NCI-H69 (cell line): ENCODE measurements at places on chromosomes 7 and 10.

GRCh38 chr7:26863518-26864308 lies 677 bp downstream of the SKAP2 start:
- no peak for DNase-seq

- DNase-seq: peak; percentile 61
Measured at GRCh38 chr7:91784469-91784868, 96.0 kb downstream of the MTERF1 start.

DNA sequence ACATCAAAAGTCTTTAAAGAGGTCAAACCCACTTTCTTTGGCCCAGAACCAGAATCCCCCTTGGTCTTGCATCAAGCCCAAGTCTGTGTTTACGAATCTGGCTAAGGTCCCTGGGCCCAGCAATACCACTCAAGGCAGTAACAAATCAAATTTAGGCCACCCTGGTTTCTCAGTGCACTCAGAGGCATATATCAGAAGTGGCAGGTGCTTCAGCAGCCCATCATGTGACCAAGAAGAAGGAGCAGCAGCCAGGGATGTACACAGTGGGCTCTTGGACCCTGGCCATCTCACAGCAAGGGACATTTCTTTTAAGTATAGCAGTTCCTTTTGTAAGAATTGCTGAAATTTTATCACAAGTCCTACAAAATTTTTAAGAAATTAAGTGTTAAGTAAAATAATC lies 7.3 kb upstream of the SLC25A13 start:
- peak; percentile 93 for DNase-seq

- DNase-seq: peak; percentile 14
Measured at GRCh38 chr10:125147971-125148439, 12.4 kb downstream of the CTBP2 start.

DNA sequence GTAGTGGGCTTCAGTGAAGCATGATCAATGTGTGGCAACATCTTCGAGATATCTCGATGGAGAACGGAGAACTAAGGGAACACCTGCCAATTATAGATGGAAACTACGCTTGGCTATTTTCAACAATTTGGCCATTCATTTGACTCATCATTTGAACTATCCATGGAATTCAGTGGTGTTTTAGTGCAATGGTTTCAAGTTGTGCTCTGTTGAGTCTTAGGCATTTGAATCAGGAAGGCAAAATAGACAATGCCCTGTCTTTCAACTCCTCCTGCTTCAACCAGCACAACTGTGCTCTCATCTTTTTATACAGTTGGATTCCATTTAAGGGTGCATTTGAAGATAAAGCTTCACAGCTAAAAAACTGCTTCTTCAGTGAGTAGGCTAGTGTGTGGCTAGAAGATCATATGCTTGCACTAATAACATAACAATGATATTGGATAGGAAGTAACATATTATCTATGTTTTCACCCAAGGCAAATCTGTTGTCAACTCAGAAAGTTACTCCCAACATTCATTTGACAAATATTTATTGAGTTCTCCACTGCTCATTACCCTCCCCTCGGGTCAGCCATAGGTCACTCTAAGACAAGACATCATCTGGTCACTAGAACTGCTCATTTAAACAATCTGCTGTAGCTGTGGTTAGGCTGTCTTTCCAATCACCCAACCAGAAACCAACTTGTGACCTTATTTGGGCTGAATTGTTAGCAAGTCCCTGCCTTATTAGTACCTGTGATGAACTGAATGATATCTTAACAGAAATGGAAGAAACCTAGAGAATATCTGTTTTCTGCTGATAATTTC lies 314.1 kb upstream of the SP4 start:
- peak; percentile 27 for DNase-seq

DNA sequence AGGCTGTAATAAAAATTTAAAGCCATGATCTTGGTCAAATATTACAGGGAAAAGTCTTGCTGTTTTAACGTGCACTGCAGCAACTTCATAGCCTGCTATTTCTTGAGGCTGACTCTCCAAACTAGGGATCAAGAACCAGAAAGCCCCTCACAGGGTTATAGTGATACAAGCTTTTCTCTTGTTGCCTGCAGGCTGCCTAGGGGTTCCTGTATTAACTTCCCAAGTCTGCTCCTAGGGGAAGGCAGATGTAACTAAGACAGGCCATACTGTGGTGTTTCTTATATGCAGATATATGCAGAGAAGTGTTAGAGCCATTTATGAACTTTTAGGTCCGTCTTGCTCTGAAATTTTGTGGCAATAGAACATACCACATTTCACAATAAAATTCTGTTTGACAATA lies 175.7 kb downstream of the FOXP2 start:
- peak; percentile 19 for DNase-seq

GRCh38 chr10:77179015-77179695 lies 458.5 kb downstream of the KCNMA1 start:
- peak; percentile 20 for DNase-seq

- DNase-seq: peak; percentile 31
Measured at GRCh38 chr7:149377386-149377785, 83.5 kb downstream of the ZNF777 start.

GRCh38 chr10:34716958-34717357 lies 98.1 kb downstream of the PARD3 start:
- no peak for DNase-seq

GRCh38 chr7:138679793-138680192 lies 21.4 kb downstream of the SVOPL start:
- DNase-seq: no peak
